ENCODE measurements at places on chromosomes 13 and 19.

DNA sequence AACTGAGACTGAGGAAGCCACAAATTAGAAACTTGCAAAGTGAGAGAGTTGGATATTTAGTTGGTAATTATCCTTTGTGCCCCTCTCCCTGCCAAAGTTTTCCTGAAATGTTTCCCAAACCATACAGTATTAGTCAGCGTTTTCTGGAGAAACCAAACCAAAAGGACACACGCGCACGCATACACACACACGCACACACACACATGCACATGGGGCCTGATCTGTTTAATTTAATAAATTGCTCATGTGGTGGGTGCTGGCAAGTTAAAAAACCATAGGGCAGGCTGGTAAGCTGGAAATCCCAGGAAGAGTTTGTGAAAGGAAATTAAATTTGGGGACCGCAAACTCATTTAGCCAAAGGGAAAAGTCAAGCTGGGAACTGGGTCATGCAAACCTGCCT lies 11.7 kb upstream of the CYSLTR2 start:
- DNase-seq: no peak

DNA sequence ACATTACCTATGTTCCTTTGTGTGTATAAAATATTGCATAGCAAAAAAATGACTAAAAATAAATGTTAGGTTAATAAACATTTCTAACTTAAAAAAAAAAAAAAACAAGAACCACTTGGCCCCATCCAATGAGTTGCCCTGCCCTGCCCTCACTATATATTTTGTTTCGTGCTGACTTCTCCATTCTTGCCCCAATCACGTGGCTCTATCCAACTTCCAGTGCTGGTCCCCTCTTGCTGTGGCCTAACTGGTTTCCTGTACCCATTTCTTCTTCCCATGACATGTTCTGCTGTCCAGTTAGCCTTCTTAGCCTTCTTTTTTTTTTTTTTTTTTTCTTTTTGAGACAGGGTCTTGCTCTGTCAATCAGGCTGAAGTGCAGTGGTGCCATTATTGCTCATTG lies 151.6 kb downstream of the FOXO1 start:
- DNase-seq: no peak

DNA sequence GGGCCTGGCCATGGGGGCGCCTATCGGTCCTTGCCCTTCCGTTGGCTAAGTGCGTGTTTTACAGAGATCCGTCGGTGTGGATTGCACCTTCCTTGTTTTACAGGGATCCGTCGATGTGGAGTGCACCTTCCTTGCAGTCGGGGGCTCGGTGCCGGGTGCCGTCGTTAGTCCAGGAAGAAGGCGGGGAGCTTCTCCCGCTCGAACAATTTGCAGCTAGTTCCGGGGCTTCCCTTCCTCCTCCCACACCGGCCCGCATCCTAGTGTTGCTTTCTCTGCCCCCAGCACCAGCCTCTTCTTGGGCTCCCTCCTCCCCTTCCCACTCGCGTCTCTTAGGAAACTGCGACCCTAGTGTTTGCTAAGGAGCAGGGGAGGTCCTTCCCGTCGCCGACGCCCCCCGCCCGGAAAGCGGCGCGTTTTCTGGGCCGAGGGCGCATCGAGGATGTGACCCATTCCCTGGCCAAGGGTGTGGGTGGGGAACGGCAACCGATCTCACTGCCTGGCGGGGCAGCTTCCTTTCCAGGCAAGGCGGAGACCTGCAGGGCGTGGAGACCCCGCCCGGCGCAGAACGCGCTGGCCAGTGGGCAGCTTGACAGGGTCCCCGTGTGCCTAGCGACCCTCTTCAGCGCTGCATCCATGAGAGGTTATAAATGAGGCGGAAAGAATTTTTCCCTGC lies 75.7 kb upstream of the ZNF91 start:
- DNase-seq: no peak

DNA sequence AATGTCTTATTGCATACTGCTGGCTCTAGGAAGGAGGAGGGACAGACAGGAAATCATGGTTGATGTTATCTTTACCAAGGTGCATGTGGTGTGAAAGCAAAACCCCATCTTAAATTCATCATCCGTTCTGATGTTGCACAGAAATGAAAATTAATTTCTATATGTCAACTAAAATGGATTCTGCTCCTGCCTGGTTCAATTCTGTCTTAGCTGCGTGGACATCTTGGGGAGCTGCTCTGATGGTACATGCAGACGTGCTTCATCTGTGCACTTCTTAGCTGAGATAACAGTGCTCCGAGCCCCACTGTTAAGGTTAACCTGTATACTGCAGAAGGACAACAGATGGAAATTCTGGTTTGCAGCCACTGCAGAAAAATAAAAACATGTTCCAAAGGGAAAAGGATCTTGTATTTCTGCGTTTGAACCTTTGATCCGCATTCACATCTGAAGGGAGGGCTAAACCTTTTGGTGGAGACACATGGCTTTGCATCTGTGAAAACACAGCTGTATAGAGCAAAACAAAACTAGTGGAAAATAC lies 155.6 kb downstream of the TM9SF2 start:
- no peak for DNase-seq

DNA sequence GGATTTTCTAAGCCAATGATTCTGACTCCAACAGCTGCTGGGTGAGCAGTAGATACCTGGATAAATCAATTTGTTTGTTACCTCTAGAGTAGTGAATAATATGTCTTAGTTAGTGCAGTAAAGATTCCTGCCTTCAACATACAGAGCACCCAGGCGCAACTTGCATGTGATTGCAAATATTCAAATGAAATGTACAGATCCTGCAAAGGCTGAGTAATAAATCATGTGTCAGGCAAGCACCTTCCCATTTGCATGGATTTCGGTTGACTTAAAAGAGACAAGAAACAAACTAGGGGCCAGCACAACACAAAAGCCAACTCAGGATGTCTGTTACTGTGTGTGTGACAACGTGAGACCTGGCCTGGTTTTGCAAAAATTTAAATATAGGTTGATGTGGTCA lies 79.7 kb downstream of the TNFSF11 start:
- no peak for DNase-seq

- no peak for DNase-seq
Measured at GRCh38 chr13:58300224-58300623, 668.7 kb downstream of the PCDH17 start.

DNA sequence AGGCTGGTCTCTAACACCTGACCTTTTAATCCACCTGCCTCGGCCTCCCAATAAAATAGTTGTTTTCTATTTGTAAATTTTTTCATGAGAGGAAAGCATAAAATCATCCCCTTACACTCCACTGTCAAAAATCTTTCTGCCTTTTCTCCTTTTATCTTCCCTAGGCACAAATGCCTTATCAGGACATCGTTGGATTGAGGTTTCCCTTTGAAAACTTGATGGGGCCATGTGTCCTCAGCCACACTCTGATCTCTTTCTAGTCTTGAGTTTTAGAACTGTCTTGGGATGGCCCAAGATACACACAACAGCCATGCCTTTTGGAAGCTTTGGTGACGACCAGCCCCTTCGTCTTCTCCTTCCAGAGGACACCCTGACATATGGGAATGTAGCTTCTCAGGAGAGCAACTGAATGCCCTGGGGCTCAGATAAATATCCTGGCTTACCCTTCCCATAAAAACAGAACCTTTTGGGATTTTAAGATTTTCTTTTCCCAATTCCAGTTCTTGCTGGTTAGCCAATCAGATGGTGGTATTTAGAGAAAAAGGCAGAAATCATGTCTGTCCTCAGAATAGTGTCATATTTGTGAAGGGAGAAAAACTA lies 112.4 kb downstream of the ZNF429 start:
- no peak for DNase-seq

- DNase-seq: no peak
Measured at GRCh38 chr19:50668416-50668815, 19.2 kb downstream of the C19orf81 start.

- DNase-seq: no peak
Measured at GRCh38 chr13:110000534-110001345, 214.4 kb upstream of the IRS2 start.

DNA sequence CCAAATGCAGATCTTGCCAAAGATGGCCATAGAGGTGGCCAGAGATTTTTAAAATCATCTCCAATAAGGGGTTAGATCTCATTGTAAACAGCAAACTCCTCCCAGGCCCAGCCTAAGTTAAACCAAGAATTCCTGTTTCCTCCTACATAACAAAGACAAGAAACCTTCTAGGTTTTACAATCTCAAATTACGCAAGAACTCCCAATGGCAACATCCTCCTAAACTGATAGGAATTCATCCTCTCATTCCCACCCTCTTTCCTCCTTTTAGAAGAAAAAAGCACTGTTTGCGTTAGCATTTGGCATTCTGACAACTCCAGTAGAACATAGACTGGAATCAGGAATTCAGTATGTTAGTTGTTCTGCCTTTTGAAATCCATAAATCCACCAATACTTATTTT lies 14.6 kb downstream of the PROSER1 start:
- DNase-seq: no peak

DNA sequence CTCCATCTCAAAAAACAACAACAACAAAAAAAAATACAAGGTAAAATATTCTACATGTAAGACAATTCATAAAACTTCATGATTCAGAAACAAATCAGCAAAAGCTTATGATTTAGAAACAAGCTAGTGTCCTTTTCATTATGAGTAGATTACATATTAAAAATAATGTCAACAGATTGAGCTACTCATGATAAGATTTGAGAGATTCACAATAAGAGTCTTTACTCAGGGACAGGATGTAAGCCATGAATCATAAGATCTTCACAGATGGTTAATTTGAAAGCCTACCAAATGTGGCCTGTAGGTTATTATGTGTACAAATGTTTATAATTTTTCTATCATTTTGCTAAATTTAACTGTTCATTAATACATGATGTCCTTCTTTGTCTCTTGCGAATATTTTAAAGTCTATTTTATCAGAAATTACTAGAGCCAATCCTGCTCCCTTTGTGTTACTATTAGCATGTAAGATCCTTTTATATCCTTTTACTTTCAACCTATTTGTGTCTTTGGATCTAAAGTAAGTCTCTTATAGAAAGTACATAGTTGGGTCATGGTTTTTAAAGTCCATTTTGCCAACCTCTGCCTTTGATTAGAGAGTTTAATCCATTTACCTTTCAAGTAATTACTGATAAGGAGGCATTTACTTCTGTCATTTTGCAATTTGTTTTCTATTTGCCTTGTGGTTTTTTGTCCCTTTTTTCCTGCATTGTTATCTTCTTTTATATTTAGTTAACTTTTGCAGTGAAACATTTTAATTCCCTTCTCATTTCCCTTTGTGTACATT lies 68.3 kb upstream of the RXFP2 start:
- no peak for DNase-seq

- DNase-seq: no peak
Measured at GRCh38 chr19:43774103-43774939, 6.5 kb downstream of the KCNN4 start.

- DNase-seq: no peak
Measured at GRCh38 chr19:14349426-14349825, 31.8 kb upstream of the ADGRE5 start.

DNA sequence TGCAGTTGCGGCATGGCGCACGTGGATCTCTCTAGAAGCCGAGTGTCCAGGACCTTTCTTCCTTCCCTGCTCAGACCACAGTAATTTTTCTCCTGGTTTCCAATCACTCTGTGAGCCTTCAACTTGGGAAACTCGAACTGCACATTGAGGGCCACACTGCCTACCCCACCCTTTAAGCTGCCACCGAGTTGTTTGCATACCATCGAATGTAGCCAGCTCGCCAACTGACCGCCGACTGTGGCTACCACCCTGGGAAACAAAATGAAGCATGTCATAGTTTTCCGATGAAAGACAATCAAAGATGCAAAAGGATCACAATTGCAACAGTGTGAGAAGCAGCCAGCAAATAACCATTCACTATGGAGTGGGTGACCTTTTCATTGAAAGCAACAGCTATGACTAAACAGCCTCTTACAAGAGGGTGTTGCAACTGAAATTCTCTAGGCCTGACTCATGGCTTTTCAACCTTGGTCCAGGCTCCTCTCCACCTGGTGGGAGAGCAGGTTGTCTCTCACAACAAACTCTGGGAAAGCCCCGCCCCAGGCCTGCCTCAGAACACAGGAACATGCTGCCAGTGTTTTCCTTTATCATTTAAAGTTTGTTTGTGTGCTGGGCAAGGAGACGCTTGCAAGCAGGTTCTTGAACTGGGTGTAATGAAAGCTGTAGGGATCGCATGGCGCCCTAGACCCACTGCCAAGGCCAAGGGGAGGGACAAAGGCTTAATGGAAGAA lies 141.7 kb upstream of the SERP2 start:
- DNase-seq: no peak

DNA sequence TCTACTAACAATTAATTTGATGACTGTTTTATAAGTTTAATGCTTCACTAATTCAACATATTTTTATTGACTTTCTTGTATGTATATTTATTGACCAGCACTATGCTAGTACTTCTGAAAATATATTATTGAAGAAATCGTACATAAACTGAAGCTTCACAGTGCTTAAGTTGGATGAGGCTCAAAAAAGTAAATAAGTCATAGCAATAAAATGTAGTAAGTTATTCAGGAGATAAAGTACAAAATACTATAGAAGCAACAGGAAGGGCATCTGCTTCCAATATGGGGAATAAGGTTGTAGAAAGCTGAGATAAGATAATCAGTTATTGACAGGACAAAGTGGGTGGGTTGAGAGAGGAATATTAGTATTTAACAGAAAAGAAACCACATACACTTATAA lies 944.9 kb upstream of the MIR17HG start:
- DNase-seq: no peak

DNA sequence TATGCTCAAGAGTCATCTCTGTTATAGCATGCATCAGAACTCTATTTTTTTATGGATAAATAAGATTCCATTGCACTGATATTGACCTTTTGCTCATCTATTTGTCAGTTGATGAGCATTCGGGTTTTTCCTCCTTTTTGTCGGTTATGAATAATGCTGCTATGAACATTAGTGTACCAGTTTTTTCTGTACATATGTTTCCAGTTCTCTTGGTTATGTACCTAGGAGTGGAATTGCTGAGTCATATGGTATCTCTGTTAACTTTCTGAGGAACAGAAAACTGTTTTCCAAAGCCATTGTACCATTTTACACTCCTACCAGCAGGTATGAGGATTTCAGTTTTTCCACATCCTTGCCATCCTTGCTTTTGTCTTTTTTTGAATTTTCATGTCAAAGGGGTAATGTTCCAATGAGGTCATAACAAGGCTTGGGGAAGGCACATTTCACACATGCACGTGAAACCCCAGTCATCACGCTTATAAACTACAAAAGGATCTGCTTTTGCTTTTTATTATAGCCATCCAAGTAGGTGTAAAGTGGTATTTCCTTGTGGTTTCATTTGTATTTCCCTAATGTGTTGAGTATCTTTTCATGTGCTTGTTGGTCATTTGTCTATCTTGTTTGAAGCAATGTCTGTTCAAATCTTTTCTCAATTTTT lies 14.6 kb downstream of the KBTBD7 start:
- no peak for DNase-seq

- no peak for DNase-seq
Measured at GRCh38 chr19:7489609-7490044, 792 bp upstream of the PEX11G start.

GRCh38 chr13:46909042-46909441 lies 12.2 kb upstream of the HTR2A start:
- DNase-seq: no peak

- DNase-seq: no peak
Measured at GRCh38 chr19:11256189-11256588, 6.1 kb downstream of the DOCK6 start.

- peak; percentile 87 for DNase-seq
Measured at GRCh38 chr19:48351341-48351752, 12.4 kb downstream of the TMEM143 start.

All from activated CD8-positive, alpha-beta memory T cell treated with anti-CD3 and anti-CD28 coated beads for 48 hours (primary cell).